ENCODE measurements at places on chromosomes 2 and 18.

DNA sequence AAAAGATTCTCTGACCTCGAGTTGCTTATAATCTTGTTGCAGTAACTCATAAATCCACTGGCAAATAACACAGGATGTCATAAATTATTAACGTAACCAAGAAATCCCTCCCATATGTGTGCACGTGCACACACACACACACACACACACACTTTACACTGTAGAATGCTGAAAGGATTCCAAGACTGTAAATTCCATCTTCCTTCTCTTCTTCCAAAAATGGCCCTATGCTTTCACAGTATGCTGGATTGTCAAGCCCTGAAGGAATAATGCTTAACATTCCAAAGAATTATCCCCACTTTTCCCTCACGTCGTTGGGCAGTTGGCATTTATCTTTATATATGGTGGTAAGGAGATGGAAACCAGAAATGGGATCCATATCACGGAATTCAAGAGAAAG, 117.5 kb upstream of the CRIM1 start:
- DNase-seq, result no peak

DNA sequence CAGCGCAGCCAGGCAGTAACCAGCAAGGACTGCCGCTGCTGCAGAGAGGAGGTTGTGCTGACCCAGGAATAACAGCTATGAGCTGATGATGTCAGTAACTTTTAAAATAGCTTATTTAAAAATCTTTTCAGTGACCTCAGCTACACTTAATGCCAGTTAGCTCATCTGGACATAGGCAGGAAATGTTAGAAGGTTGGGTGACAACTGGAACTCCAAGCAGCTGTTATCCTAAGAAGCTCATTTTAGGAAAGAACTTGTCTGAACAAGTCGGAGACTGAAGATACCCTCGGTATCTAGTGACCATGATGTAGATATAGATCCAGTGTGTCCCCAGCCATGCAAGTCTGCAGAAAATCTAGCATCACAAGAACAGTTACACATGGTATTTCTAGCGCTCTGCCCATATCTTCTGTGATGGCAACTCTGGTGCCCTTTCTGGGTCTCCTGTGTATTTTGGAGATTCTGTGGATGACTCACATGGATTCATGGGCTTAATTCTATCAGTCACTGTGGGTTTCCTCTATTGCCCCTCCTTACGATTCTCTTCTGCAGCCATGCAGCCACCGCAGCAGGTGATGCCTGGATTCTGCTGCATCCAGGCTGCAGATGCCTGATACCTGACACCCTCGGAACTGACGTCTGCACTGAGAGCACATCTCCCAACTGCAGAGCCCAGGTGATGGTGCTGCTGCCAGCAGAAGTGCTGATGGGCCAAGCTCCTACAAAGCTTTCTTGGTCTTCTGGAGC, 19.8 kb upstream of the PLEK start:
- DNase-seq, result no peak

- no peak for DNase-seq
Measured at GRCh38 chr2:58916063-58916462, 674.9 kb upstream of the FANCL start.

DNA sequence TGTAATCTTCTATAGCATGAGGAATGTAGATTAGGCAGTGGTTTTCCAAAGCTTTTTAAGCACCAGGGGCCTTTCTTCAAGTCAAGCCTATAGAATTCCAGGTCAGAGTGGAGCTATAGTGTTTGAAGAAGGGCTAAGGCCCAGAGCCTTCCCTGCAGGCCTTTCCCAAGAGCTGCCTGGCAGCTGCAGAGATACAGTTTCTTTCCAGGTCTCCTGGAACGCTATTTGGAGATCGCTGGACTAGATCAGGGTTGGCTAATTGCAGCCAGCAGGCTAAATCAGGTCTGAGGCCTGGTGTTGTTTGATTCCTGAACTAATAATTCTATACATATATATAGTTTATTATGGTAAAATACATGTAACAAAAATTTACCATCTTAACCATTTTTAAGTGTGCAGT, 319.0 kb upstream of the SPRED2 start:
- no peak for DNase-seq

DNA sequence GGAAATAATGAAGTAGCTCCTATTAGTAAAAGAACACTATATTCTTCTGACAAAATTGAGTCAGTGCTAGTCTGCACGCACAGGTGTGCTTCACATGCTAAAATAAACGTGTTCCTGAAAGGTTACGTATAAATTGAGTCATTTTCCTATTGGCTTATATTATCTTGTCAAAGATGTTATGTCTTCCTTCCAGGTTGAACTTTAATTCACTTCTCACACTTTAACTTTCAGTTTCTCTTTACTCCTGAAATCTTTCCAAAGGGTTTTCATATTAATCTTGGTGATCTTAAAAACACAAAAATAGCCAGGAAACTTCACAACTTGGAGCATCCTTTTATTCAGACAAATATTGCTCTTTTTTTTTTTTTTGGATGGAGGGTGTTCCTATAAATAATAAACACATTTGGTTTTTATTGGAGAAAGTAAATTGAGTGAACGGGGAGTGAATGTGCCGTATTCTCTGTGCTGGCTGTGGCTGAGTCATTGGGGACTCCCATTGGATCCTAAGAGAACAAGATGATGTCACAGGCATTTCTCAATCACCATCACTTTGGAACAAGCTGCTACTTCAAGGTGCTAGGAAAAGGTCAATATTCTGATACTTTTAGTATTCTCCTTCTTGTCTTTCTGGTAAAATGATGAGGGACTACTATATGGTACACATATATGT, 150.2 kb upstream of the SPATS2L start:
- no peak for DNase-seq

DNA sequence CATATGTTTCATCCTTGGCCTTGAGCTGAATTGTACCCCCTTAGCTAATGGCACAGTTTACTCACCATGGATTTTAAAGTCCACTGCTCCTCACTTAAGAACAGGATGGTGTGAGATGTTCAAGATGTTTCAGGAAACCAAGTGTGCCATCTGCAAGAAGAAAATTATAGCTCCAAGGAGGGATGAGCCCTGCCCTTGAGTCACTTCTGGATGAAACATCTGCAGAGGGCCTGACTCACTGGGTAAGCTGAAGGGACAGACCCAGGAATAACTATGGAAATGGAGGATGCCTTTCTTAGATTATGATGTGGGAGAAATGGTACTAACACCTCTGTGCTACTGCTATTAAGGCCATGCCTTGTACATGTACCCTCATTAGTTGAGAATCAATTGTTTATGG, 6.4 kb downstream of the MARS2 start:
- DNase-seq, result no peak

DNA sequence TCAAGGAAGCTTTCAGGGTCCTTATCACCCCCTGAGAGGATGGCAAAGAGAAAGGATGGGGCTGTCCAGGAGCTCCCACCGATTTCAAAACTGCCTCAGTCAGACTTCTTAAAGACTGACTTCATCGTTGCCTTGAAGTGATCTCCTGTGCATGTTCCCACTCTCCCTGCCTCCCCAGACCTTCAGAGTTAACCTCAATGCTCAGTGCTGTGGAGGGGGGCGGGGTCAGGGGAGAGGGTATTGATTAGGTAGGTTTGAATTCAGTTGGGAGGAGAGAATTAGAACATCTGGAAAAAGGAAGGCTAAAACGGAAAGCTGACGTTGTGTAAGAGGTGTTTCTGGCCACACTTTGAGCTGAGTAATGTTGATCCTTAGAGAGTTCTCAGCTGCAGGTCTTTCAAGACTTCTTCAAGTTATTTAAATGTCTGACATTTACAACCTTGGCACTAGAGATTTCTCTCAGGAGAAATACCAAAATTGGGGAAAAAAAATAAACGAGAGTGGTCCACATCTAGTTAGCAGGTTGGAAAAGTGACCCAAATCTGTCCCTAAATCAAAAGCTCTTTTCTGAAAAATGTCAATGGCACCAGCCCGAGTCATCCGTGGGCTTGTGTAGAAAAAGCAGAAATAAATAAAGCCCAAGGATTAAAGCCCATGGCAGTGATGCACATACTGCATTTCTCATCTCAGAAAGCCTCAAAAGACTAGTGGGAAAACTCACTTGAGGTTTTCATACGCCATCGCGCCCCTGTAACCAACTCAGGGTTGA, 134.7 kb upstream of the EPAS1 start:
- DNase-seq, result no peak

DNA sequence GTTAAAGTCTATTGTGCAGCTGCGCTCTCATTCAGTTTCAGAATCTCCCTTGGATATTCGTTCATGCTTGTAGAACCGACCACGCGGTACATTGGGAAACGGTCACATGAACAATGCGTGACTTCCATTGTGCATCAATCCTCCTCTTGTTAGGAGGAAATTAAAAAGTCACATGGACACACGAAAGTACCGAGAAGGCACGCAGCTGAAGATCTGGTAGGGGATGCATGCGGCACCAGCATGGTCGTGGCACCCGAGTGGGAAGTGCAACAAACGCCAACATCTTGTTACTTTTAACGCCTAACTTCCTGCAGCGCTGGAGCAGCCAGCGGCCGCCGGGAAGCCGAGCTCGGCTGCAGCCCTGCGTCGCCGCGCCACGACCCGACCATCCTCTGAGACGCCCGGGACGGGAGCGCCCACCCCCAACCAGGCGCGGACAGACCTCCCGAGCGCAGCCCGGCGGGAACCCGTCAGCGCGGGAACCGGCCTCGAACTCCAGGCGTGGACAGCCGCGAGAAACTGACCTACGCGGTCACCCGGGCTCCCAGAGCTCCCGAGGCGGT, 412 bp downstream of the OSBPL1A start:
- peak; percentile 32 for DNase-seq

- no peak for DNase-seq
Measured at GRCh38 chr18:23378302-23378686, 74.8 kb upstream of the RIOK3 start.

- no peak for DNase-seq
Measured at GRCh38 chr2:27929916-27930486, 39.5 kb downstream of the BABAM2 start.

DNA sequence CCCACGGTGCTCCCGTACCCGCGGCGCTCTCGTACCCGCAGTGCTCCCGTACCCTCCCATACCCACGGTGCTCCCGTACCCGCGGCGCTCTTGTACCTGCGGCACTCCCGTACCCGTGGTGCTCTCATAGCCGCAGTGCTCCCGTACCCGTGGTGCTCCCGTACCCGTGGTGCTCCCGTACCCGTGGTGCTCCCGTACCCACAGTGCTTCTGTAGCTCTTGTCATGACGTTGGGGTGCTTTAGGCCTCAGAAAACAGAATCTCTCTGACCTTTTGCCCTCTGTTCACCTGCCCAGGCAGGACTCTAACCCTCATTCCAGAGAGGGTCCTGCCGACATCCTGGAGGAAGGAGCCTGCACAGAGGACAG, 35.3 kb downstream of the SLC66A2 start:
- DNase-seq, result peak; percentile 13

- no peak for DNase-seq
Measured at GRCh38 chr2:55862673-55863390, 60.8 kb downstream of the EFEMP1 start.

GRCh38 chr18:42196651-42197050, 241.6 kb downstream of the PIK3C3 start:
- DNase-seq, result no peak

- no peak for DNase-seq
Measured at GRCh38 chr18:68588169-68588568, 126.7 kb downstream of the TMX3 start.

GRCh38 chr2:167489325-167489724, 601.0 kb downstream of the XIRP2 start:
- DNase-seq, result no peak

DNA sequence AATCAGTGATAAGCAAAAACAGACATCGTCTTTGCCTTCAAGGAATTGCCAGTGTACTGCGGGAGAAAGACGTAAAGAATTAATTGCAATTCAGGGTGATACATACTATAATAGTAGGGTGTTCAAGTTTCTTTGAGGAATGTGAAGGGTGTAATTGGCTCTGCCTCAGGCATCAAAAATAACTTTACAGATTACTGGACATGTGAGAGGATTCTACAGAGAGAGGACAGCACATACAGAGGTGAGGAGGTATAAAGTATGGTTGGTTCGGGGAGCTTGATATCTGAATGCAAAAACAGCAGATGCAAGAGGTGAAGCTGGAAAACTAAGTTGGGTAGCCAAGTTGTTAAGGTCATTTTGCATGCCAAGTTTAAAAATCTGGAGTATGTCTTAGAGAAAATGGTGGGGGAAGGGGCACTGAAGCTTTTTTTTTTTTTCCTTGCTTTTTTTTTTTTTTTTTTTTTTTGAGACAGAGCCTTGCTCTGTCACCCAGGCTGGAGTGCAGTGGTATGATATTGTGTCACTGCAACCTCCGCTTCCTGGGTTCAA, 227.5 kb upstream of the FOSL2 start:
- DNase-seq, result no peak

DNA sequence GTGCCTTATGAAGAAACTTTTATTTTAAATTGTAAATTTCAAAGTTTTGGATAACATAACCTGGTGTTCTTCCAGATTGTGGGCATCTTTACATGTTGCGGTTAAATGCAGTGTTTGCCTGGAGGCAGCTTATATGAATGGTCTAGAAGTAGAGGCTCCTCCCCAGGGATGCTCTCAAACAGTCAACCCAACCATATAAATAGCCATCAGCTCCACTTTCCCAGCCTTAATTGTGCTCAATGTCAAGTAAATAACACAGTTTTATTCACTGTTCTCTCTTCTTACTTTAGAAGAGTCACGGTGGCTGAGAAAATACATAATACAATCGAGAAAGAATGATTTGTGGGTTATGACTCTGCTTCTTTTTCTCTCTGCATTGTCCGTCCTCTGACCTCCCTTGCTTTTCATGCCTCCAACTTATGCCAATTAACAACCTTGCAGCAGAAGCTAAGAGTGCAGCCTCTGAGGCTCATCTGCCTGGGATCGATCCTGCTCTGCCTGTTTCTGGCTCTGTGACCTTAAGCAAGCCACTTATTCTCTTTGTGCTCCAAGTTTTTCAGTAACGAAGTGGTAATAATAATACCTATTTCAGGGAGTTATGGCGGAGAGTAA, 100.3 kb downstream of the DAW1 start:
- DNase-seq, result no peak

DNA sequence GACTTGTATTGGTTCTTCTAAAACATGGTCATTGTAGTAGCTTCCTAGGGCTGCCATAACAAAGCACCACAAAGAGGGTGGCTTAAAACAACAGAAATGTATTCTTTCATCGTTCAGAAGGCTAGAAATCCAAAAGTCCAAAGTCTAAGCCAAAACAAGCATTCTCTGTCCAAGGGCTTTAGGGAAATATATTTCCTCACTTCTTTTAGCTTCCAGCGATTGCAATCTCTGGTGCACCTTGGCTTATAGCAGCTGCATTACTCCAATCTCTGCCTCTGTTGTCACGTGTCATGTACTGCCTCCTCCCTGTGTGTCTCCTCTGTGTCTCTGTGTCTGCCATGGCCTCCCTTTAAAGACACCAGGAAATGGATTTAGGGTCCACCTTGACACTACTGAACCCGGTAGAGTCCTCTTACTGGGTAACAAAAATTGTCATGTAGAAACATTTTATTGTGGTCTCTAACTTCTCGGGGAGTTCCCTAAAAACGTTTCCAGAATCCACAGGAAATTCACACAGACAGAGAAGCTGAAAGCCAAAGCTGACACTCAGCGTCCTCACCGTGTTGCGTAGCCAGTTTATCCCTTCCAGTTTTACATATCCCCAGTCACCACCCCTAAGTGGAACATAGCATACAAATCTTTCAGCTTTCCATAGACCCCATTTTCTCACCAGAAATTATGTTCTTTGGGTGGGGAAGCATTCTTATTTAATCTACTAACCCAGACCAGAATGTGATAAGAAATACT, 20.7 kb upstream of the TTN start:
- DNase-seq, result no peak
